Hypothalamus (tissue), 51 donors: ENCODE measurements at places on chromosomes 2 and 18.

DNA sequence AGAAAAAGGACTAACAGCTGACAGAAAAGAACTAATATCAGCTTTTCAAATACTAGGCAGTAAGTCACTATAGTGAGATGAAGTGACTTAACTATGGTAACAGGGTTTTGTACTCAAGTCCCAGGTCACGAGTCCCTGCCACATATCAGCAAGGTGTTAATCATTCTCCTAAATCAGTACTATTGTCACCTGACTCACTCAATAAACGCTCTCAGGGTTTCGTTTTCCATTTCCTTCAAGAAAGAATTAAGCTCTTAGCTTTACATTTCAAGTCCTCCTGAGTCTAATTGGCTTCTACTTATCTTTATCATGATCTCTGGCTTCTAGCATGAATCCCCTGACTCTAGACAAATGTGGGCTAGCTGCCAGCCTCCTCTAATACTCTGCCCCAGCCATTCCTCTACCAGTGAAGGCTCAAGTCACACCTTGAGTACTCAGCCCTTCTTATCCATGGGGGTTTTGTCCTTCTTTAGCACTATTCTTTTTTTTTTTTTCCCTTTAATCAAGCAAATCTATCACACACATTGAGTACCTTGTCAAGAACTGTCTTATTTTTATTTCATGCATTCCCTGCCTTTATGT lies 20.0 kb downstream of the BUB1 start:
- no peak for DNase-seq

GRCh38 chr2:68027959-68028358 lies 34.8 kb downstream of the C1D start:
- DNase-seq, result no peak

- no peak for DNase-seq
Measured at GRCh38 chr18:26461405-26461804, 86.9 kb downstream of the KCTD1 start.

DNA sequence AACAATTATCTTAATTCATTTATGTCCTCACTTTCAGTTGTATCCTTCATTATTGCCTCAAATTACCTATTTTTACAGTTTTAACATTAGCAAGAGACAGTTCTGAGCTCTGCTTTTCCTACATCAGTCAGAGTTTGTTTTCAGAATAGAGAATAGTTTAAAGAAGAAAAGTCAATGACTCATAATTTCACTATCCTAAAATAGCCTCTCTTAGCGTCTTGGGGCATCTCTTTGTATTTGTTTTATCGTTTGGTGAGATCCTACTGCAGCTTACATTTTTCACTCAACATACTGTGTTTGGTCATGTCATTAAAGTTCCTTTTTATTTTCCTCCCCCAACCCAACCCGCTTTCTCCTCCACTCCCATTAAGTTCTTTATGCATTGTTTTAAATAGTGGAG lies 3.8 kb downstream of the SEC11C start:
- no peak for DNase-seq

DNA sequence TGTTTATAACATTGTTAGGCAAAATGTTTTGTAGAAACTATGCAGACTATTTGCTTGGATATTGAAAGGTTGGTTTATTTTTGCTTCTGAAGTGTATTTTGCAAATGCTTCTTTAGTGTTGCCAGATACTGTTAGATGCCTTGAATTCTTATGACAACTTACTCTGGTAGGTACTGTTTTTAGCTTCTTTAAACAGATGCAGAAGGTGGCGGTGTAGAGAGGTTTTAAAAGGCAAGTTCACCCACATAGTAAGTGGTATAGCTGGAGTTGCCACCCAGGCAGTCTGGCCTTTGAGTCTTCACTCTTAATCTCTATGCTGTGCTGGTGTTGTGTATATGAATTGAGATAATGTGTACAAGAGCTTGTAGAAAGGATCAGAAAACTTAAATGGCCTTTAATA lies 3.6 kb downstream of the PCYOX1 start:
- DNase-seq, result no peak

DNA sequence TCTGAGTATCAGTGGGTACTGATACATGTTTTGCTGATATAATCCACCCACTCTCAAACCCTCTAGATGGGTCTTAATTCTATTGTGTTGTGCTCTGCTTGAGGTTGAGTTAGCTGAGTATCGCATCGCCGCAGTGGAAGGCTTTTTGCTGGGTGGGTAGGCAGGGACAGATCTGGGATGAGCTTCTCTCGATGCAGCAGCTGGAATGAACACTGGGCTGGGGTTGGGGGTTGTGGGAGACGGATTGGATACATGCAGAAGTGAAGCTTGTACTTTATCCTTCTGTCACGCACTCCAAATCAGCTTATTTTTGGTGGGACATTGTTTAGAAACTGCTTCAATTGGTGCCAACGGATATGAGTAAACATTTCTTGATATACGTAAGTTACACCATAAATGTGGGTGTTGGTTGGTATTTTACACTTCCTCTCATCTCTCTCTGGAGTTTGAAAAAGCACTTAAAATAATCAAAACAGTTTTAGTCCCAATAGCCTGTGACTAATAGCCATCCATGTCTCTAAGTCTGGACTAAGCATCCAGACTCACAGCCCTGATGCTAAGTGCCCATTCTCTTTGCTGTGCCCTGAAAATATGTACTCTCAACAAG lies 107.1 kb downstream of the POLE4 start:
- no peak for DNase-seq

- no peak for DNase-seq
Measured at GRCh38 chr2:74706741-74707140, 52.7 kb downstream of the SEMA4F start.

DNA sequence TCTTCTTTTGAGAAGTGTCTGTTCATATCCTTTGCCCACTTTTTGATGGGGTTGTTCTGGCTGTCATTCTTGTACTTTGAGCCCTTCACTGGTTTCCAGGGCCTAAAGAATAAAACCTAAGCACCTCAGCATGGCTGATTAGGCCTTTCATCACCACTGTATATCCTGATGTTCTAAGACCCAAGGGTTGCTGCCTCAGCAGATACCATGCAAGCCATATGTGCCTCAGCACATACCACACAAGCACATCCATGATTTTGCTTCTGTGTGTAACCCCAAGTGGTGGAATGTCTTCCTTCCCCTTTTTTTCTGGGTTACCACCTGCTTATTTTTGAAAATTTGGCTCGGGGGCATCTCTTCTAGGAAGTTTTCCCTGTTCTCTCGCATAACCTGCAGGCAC lies 11.4 kb downstream of the RBKS start:
- DNase-seq, result no peak

GRCh38 chr2:23904692-23905091 lies 22.2 kb downstream of the ATAD2B start:
- DNase-seq, result no peak

GRCh38 chr18:23521271-23521670 lies 18.0 kb downstream of the RMC1 start:
- no peak for DNase-seq

- DNase-seq, result no peak
Measured at GRCh38 chr2:59706729-59707128, 846.7 kb downstream of the BCL11A start.

- DNase-seq, result no peak
Measured at GRCh38 chr2:71930049-71930681, 217.5 kb downstream of the CYP26B1 start.

DNA sequence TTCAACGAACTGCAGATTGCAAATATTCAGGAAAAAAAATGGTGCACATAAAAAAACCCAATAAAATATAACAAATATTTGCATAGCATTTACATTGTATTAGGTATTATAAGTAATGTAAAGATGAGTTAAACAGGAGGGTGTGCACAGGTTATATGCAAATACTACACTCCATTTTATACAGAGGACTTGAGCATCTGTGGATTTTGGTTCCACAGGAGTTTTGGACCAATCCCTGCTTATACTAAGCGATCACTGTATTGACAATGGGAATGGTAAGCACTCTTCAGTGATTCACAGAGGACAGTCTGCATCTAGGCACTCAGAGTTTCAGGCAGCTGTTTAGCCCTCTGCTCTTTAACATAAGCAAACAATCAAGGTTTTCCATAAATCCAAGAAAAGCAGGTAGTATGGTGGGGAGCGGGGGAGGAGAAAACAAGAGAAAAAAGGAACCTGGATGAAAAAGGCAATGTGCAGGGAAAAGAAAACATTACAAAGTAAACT lies 206.0 kb upstream of the PARD3B start:
- no peak for DNase-seq

- no peak for DNase-seq
Measured at GRCh38 chr2:108378851-108379250, 1.1 kb downstream of the SULT1C4 start.

- DNase-seq, result no peak
Measured at GRCh38 chr2:234038076-234038802, 12.3 kb upstream of the SPP2 start.

DNA sequence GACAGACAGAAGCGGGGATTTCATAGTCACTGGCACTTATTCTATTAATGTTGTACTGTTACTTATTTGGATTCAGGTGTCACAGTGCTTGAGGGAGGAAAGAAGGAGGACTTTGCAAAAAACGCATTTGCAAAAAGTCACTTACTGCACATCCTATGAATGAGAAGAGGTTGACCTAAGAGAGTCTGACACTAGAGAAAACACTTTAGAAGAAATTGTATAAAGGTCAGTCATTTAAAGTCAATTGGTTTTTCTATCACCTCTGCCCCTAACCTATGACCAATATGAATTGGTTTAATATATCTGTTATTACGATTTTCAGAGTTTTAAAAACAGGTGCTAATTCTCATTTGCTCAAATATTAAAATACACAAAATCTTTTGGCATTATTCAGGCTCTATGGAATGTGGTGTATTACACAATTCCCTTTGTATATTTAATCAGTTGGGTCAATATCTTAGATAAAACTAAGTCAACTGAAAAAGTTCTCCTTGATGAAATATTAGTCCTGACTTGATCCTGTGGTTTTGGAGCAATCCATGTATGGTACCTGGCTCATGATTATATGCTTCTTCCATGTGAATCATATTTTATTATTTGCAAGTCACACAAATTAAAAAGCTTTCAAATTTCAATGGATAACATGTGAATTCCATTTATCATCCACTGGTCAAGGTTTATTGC lies 157.4 kb downstream of the CDH2 start:
- no peak for DNase-seq

DNA sequence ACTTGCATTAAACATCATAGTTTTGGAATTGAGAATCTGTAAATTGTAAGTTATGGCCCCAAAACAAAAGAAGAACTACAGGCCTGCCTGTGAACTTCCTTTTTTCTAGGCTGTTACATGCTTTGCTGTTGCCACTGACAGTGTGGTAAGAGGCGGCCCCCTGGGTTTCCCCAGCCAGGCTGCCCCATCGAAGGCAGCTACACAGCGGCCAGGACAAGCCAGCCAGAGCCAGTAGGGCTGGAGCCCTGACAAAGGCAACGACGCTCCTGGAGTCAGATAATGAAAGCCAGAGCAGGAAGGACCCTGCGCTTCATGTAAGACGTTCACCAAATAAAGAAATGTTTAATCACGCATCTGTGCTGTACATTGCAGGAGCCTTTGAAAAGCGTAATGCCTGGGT lies 55.0 kb downstream of the ANKRD44 start:
- DNase-seq, result peak; percentile 10

DNA sequence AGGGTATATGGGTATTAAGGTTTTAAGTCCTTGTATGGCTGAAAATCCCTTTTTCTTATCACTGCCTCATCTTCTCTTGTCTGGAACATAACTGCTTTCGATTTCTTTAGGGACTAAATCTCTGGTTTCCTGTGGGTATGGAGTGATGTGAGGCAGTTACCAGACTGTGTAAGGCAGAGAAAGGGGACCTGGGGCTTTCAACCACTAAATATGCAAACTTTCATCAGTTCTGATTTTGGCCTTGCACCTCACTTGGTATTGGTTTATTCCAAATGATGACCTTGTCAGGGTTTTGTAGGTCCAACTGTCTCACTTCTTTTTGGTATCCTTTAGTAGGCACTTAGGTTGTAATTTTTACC lies 9.3 kb downstream of the MAP4K4 start:
- DNase-seq, result no peak

DNA sequence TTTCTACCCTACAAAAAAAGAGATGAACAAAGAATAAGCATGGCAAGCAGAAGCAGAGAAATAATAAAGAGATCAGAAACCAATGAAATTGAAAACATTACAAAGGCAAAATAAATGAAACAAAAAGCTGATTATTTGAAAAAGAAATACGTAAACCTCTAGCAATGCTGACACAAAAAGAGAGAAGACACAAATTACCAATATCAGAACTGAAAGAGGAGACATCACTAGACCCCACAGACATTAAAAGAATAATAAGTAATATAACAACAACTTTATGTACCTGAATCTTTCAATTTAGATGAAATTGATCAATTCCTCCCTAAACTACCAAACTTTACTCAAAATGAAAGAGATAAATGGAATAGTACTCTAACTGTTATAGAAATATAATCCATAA lies 75.9 kb downstream of the TMEM163 start:
- DNase-seq, result no peak

- DNase-seq, result no peak
Measured at GRCh38 chr18:48640566-48641270, 101.9 kb downstream of the CTIF start.

GRCh38 chr2:148650881-148651280 lies 6.3 kb downstream of the EPC2 start:
- DNase-seq, result no peak

- peak; percentile 51 for DNase-seq
Measured at GRCh38 chr2:10283106-10284062, 19.3 kb upstream of the HPCAL1 start.

GRCh38 chr18:42536442-42536841 lies 579.0 kb downstream of the RIT2 start:
- DNase-seq, result no peak

GRCh38 chr2:219720956-219721355 lies 93.5 kb downstream of the SLC4A3 start:
- no peak for DNase-seq

- DNase-seq, result peak; percentile 14
Measured at GRCh38 chr2:121080013-121080772, 204.8 kb downstream of the TFCP2L1 start.
